Neuronal stem cell (in vitro differentiated cells): ENCODE measurements at places on chromosomes 6 and 20.
A peak's percentile ranks its signal among the peaks of the same experiment; 100 is the strongest.

DNA sequence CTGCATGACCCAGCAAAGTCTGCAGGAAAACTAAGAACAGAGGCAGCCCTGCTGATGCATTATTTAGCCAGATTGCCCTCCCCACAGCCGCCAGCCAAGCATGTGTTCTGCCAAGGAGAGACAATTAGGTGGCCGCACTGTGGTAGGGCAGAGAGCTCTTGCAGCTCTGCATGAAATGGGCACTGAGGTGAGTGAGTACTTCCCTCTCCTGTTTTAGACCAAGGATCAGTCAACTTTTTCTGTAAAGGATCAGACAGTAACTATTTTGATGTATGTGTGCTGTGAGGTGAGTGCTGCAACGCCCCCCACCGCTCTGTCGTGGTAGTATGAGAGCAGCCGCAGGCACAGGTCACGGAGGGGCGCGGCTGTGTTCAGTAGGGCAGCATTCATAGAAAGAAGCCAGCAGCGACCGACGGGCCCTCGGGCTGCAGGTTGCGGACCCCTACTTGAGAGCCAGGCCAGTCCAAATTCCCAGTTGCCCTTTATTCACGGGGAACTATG is 23.8 kb upstream of the FAM50B start:
- H3K27ac ChIP-seq: no peak overlapping the region
- H3K4me3 ChIP-seq: no peak overlapping the region
- no peaks in the 10 kb centered on the region for H3K27me3 ChIP-seq
- no peaks in the 10 kb centered on the region for H3K36me3 ChIP-seq
- peaks cover 12% of the 10 kb centered on the region for H3K4me1 ChIP-seq

DNA sequence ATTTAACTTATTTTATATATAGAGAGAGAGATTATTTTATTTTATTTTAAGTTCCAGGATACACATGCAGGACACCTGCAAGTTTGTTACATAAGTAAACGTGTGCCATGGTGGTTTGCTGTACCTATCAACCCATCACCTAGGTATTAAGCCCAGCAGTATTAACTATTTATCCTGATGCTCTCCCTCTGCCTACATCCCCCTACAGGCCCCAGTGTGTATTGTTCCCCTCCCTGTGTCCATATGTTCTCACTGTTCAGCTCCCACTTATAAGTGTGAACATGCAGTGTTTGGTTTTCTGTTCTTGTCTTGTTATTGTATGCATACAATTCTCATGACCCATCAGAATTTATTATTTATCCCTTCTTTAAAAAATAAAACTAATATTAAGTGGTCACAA is 34.6 kb downstream of the FKBP1C start:
- no peaks in the 10 kb centered on the region for H3K27me3 ChIP-seq
- H3K27ac ChIP-seq: no peak overlapping the region
- H3K36me3 ChIP-seq: no peaks in the 10 kb centered on the region
- H3K4me1 ChIP-seq: no peaks in the 10 kb centered on the region
- no peak overlapping the region for H3K4me3 ChIP-seq
- DNase-seq: no peak

- no peaks in the 10 kb centered on the region for H3K27me3 ChIP-seq
- H3K27ac ChIP-seq: no peak overlapping the region
- no peak overlapping the region for H3K4me3 ChIP-seq
- no peak for DNase-seq
- no peaks in the 10 kb centered on the region for H3K4me1 ChIP-seq
- no peaks in the 10 kb centered on the region for H3K36me3 ChIP-seq
Observed at GRCh38 chr6:52759085-52759484, 4.2 kb downstream of the GSTA2 start.

DNA sequence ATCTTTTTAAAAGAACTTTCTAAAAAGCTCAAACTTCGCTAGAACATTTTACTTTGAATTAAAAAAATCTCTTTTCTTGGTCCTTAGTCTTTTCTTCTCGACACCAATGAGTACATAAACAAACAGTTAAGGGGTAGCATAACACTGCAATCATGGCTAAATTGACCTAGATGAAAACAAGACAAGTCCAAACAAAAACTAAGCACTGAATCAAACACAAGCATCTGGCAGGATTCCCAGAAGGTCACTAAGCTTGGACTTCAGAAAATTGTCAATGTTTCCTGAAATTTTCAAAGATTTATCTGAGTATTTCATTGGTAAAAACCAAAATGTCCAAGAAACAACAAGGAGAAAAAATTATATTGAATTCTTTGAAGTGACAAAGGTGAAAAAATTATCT is 5.0 kb downstream of the COL21A1 start:
- H3K27me3 ChIP-seq: peaks cover 3% of the 10 kb centered on the region
- no peaks in the 10 kb centered on the region for H3K4me1 ChIP-seq
- H3K36me3 ChIP-seq: no peaks in the 10 kb centered on the region
- H3K4me3 ChIP-seq: no peak overlapping the region
- DNase-seq: no peak

- H3K4me1 ChIP-seq: peaks cover 15% of the 10 kb centered on the region
- H3K27me3 ChIP-seq: no peaks in the 10 kb centered on the region
- H3K36me3 ChIP-seq: no peaks in the 10 kb centered on the region
Observed at GRCh38 chr6:36729161-36729524, 31.5 kb downstream of the RAB44 start.

DNA sequence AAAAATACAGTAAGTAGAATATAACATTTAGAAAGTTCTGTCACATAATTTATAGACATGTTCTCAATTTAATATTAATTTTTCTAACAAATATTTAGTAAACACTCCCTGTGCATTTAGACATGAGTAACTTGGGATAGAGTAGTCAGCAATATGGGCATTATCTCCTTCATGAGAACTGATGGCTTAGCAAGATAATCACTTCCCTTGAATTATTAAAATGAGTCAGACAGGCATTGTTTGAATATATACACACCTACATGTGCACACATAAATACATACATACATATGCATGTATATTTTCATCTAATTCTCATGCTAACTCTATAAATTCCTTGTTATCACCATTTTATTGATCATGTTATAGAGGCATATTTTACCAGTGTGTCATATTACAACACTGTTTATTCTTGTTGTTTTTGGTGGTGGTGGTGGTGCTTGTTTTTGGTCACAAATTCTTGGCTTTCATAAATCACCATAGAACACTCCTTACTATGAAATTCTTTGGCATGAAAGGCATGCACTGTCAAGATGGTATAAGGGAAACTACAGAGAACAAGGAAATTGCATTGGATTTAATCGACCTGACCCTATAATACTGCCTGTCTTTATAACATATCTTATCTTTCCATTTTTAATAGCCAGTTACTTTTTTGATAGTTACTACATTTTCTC is 434.5 kb upstream of the MANEA start:
- no peak overlapping the region for H3K4me3 ChIP-seq
- DNase-seq: no peak
- H3K4me1 ChIP-seq: no peaks in the 10 kb centered on the region
- H3K36me3 ChIP-seq: no peaks in the 10 kb centered on the region

DNA sequence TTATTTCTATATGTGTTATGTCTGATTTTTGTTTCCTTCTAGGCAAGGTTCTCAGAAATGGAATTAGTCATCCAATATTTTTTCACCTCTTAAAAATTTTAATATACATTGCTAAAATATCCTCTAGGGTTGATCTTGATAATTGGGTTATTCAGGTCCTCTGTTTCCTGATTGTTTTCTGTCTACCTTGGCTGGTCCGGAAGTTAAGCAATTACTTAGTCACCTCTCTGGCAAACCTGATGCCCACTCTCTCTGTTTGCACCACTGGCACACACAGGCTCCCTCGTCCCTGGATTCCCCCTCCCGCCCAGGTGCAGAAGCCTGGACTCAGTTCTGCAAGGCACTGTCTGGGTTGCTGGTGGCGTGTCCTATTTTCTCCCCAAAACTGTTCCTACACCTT is 27.7 kb downstream of the CST9L start:
- no peak overlapping the region for H3K27ac ChIP-seq
- H3K36me3 ChIP-seq: no peaks in the 10 kb centered on the region

DNA sequence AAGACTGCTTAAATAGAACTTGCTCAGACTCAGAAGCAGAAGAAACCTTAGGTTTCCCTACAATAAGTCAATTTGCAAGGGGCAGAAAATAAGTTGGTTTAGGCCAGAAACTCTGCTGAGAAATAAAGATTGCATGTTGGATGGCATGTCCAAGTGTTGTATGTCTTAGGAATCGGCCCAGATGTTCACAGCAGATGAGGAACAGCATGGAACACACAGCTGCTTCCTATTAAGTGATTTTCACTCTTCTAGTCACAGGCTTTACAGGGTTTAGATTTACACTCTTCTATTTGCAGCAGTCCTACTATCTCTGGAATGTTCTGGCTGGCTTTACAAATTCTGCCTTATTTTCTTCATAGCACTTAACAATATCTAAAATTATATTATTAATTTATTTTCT is 3.2 kb downstream of the ZKSCAN4 start:
- H3K27ac ChIP-seq: no peak overlapping the region
- H3K4me3 ChIP-seq: no peak overlapping the region
- peaks cover 26% of the 10 kb centered on the region for H3K36me3 ChIP-seq
- no peak for DNase-seq
- H3K27me3 ChIP-seq: no peaks in the 10 kb centered on the region

- no peaks in the 10 kb centered on the region for H3K36me3 ChIP-seq
- H3K27ac ChIP-seq: no peak overlapping the region
- H3K4me3 ChIP-seq: no peak overlapping the region
- no peaks in the 10 kb centered on the region for H3K4me1 ChIP-seq
- no peaks in the 10 kb centered on the region for H3K27me3 ChIP-seq
Observed at GRCh38 chr6:150320442-150320841, 48.4 kb upstream of the IYD start.

GRCh38 chr6:164185471-164185871 is 771.0 kb downstream of the QKI start:
- no peaks in the 10 kb centered on the region for H3K27me3 ChIP-seq
- H3K36me3 ChIP-seq: no peaks in the 10 kb centered on the region
- no peak overlapping the region for H3K27ac ChIP-seq
- H3K4me1 ChIP-seq: peaks cover 8% of the 10 kb centered on the region

DNA sequence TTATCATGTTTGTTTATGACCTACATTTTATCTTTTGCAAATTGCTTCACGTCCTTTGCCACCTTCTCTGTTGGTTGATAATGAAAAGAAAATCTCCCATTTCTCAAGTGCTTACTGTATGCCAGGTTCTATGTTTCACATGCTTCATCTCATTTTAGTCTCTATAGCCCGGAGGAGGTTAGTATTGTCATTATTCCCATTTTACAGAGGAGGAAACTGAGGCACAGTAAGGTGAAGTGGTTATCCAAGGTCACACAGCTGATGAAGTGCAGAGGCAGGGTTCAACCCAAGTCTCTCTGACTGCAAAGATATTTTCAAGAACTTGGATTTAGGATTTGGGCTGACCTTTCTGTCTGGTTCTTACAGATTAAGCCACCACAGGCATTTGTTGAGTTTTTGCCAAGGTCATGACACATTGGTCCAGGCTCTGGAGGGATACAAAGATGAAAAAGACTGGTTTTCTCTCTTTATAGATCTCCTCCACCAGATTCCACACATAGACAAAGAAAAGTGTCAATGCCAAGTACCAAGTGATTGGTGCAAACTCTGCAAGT is 20.6 kb downstream of the CNBD2 start:
- H3K4me1 ChIP-seq: peaks cover 3% of the 10 kb centered on the region
- H3K36me3 ChIP-seq: no peaks in the 10 kb centered on the region
- DNase-seq: no peak
- no peak overlapping the region for H3K27ac ChIP-seq
- no peaks in the 10 kb centered on the region for H3K27me3 ChIP-seq

GRCh38 chr20:43953919-43954592 is 39.4 kb downstream of the TOX2 start:
- peaks cover 6% of the 10 kb centered on the region for H3K4me1 ChIP-seq
- H3K36me3 ChIP-seq: no peaks in the 10 kb centered on the region
- no peaks in the 10 kb centered on the region for H3K27me3 ChIP-seq
- H3K4me3 ChIP-seq: no peak overlapping the region
- no peak overlapping the region for H3K27ac ChIP-seq

DNA sequence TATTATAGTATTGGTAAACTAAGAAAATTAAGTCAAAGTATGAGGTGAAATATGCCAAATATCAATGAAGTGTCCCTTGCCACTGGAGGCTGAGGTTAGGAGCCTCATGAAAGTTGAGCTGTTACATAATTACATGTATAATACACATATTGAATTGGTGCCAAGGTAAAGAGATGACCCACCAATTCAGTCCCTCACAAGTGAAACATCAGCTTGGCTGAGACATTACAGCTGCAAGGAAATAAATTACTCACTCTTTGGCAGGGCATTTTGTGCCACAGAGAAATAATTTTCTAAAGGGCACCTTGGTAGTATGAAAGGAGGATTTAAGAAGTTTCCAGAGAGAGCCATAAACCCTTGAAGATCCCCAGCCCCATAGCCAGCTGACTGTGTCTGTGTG is 127.4 kb downstream of the ADGRG6 start:
- no peak overlapping the region for H3K27ac ChIP-seq
- DNase-seq: no peak
- H3K4me3 ChIP-seq: no peak overlapping the region
- no peaks in the 10 kb centered on the region for H3K36me3 ChIP-seq
- no peaks in the 10 kb centered on the region for H3K27me3 ChIP-seq

- no peaks in the 10 kb centered on the region for H3K27me3 ChIP-seq
- DNase-seq: no peak
- H3K4me3 ChIP-seq: no peak overlapping the region
- H3K36me3 ChIP-seq: no peaks in the 10 kb centered on the region
Observed at GRCh38 chr6:83685481-83685880, 23.4 kb downstream of the SNAP91 start.

- no peak overlapping the region for H3K27ac ChIP-seq
- H3K4me3 ChIP-seq: no peak overlapping the region
- H3K36me3 ChIP-seq: no peaks in the 10 kb centered on the region
- H3K27me3 ChIP-seq: no peaks in the 10 kb centered on the region
- no peak for DNase-seq
Observed at GRCh38 chr6:3211681-3212080, 15.8 kb downstream of the TUBB2B start.

GRCh38 chr6:160048471-160048870 is 73.1 kb upstream of the SLC22A1 start:
- no peak for DNase-seq
- no peaks in the 10 kb centered on the region for H3K4me1 ChIP-seq
- H3K4me3 ChIP-seq: no peak overlapping the region
- no peaks in the 10 kb centered on the region for H3K27me3 ChIP-seq
- no peak overlapping the region for H3K27ac ChIP-seq

GRCh38 chr6:710601-711571 is 17.9 kb upstream of the EXOC2 start:
- peaks cover 4% of the 10 kb centered on the region for H3K4me1 ChIP-seq
- peak overlapping the region; percentile 74 for H3K4me3 ChIP-seq
- H3K36me3 ChIP-seq: no peaks in the 10 kb centered on the region
- no peak overlapping the region for H3K27ac ChIP-seq

GRCh38 chr6:28737750-28738395 is 185.9 kb downstream of the TRIM27 start:
- H3K36me3 ChIP-seq: no peaks in the 10 kb centered on the region
- DNase-seq: no peak
- peaks cover 6% of the 10 kb centered on the region for H3K27me3 ChIP-seq

GRCh38 chr20:37406010-37406998 is 60.4 kb downstream of the SRC start:
- no peaks in the 10 kb centered on the region for H3K27me3 ChIP-seq
- no peak for DNase-seq
- peaks cover 17% of the 10 kb centered on the region for H3K36me3 ChIP-seq
- peaks cover 30% of the 10 kb centered on the region for H3K4me1 ChIP-seq

- no peak overlapping the region for H3K27ac ChIP-seq
- no peaks in the 10 kb centered on the region for H3K27me3 ChIP-seq
- H3K4me1 ChIP-seq: peaks cover 4% of the 10 kb centered on the region
- H3K4me3 ChIP-seq: no peak overlapping the region
Observed at GRCh38 chr20:35329435-35330139, 37.4 kb upstream of the FAM83C start.
